DMS79 (cell line): ENCODE measurements at places on chromosomes 16 and 17.

DNA sequence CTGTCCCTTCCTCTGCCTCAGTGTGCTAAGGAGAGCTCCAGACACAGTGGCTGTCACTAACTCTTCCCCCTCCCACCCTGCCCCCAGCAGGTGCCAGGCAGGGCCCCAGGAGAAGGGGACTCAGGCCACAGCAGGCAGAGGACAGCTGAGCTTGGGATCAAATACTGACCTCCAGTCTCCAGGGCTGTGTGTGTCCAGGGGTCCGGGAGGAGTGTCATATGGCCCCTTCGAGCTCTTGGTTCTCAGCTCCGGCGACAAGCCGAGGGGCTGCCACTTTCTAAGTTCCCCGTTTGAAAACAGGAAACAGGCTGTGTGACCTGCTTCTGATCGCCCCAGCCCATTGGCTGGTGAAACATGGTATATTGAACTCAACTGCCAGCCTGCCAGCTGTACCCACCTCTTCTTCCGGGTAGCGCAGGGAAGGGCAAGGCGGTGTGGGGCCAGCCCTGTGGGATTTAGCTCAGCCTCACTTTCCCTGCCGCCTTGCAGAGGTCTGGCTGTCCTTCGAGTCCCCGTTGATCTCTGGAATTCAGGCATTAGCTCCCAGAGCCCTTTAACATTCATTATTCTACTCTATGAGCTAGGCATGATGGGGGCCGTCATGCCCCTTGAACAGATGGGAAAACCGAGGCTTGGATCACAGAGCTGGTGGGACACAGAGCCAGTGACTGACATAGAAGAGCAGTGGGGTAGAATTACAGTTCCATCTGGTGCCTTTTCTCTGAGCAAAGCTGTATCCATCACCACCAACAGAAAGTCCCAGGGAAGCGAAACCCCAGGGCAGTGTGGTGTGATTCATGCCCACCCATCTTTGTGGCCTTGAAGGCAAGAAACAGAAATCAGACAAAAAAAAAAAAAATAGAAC lies at the start of gene SNX20:
Gene SNX20 (minus strand): TSS at position 292 of the 865 bp plus-strand sequence. CDS start 3,786 bp downstream, outside the sequence.
- DNase-seq = no peak

GRCh38 chr16:88387941-88388627 lies 5.3 kb downstream of the ZNF469 start:
- no peak for DNase-seq

GRCh38 chr17:31392002-31392855 lies 754 bp downstream of the RAB11FIP4 start:
- DNase-seq = peak; percentile 22

DNA sequence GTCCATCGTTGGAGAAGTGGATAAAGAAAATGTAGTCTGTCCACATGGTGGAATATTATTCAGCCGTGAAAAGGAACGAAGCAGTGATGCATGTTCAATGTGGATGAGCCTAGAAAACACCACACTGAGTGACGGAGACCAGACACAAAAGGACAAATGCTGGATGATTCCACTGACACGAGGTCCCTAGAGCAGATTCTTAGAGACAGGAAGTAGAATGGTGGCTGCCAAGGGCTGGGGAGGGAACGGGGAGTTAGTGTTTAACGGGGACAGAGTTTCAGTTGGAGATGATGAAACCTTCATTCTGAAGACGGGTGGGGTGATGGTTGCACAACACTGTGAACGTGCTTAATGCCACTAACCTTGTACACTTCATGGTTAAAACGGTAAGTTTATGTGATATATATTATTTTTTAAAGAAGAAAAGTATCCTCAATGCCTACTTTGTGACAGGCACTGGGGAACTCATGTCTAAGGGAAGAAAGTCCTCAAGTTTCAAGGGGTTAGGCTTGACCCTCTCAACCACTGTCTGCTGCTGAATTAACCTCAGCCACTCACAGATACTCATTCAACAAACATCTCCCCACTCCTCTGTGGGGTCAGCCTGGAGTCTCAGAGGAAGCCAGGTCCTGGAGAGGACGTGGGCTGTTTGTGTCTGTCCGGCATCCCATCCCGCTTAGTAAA lies 17.6 kb downstream of the C16orf74 start:
- no peak for DNase-seq

GRCh38 chr17:13337151-13337550 lies 264.6 kb downstream of the HS3ST3A1 start:
- DNase-seq = no peak

DNA sequence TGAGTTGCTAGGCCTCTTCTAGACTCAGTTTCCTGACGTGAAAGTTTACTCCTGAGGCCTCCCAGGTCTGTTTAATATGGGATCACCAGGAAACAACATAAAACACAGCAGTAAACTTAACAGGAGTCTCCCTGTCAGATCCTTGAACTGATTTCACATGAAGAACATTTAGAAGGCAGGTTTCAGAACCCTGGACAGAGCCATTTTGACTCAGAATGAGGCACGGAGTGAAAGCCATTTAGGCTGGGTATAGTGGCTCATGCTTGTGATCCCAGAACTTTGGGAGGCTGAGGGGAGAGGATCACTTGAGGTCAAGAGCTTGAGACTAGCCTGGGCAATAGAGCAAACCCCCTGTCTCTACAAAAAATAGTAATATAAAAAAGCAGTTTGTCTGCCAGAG lies 289.1 kb downstream of the CA10 start:
- DNase-seq = no peak

GRCh38 chr17:44919885-44920564 lies 4.7 kb upstream of the GFAP start:
- peak; percentile 42 for DNase-seq

DNA sequence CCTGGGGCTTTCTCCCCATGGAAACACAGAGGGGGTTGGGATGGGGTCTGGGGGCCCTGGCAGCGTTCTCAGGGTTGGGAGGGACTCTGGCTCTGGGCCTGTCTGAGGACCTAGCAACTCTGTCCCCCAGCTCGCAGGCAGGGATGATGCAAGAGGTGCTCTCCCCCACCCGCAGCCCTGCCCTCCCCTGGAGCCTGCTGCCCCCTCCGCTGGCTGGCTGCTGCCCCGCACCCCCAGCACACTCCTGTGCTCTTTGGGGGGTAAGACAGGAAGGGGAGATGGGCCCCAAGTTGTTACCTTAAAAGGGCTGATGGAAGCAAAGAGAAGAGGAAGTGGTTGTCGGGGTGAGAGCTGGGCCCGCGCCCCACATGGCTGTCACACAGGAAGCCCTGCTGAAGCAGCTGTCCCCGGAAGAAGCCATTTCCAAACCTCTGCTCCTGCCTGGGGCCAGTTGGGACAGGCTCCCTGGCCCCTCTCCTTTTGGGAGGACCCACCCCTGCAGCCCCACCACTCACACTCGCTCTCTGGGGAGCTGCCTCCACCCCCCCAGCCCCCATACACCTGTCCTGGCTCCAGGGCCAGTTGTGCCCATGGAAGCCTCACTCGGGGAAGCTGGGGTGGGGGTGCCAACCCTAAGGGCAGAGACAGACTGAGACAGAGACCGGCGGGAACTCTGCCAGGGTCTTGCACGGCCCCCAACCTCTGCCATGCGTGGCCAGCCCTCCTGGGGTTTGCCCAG lies 2.5 kb downstream of the CORO1A start:
- no peak for DNase-seq

DNA sequence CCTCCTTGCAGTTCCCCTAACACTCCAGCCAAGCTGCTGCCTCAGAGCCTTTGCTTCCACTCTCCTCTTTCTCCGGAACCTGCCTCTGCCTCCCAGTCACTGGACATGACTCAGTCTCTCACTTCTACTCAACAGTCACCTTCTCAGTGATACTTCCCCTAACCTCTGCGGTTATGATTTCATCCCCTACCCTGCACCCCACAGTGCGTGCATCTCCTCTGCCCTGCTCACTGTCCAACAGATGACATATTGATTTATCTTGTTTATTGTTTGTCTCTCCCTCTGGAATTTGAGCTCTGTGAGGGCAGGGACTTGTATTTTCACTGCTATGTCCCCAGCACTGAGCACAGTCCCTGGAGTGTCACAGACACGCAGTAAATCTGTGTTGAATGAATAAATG lies 100.7 kb downstream of the CYLD start:
- no peak for DNase-seq

- DNase-seq = no peak
Observed at GRCh38 chr17:4551141-4551540, 4.0 kb downstream of the MYBBP1A start.
